Effector CD8-positive, alpha-beta T cell (primary cell): ENCODE measurements at places on chromosomes 13 and 19.

DNA sequence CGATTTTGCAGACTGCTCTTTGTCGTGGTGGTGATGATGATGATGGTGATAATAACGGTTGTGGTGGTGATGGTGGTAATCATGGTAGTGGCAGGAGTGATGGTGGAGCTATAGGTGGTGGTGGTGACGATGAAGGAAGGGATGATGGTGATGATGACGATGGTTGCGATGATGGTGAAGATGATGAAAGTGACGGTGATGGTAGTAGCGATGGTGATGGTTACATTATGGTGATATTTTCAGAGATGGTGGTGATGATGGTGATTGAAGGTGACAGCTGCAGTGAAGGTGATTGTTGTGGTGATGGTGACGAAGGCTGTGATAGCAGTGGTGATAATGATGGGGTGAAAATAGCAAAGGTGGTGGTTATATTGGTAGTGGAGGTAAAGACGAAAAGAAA, 2.1 kb upstream of the ADGRE3 start:
- DNase-seq = no peak

GRCh38 chr19:5676105-5676771, 4.1 kb downstream of the MICOS13 start:
- no peak for DNase-seq

- DNase-seq = no peak
Observed at GRCh38 chr19:30076101-30076551, 134.1 kb downstream of the URI1 start.

GRCh38 chr19:27796073-27796472, 1416.9 kb downstream of the UQCRFS1 start:
- no peak for DNase-seq

DNA sequence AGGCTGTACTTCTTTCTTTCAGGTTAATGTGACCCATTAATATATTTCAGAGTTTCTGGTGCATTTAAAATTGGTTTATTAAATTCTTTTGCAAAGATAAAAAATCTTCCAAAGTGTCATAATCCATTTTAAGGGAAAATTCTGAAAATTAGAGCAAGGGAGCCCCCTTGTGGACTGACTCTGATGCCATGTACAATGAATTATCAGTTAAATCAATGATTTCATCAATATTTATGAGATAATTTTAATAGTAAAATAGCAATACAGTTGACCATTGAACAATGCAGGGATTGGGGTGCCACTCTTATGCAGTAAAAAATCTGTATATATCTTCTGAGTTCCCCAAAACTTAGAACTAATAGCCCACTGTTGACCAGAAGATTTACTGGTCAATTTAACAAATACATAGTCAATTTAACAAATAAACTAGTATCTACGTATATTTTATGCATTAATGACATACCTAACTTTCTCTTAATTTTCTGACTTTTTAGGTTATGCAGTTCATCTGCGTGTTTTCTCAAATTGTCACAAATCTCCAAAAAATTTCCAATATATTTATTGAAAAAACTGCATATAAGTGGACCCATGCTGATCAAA, 479.1 kb upstream of the MIR17HG start:
- DNase-seq = no peak

- DNase-seq = no peak
Observed at GRCh38 chr13:26604784-26605545, 47.5 kb downstream of the WASF3 start.

- DNase-seq = no peak
Observed at GRCh38 chr19:12899891-12900518, 9.0 kb downstream of the GCDH start.

DNA sequence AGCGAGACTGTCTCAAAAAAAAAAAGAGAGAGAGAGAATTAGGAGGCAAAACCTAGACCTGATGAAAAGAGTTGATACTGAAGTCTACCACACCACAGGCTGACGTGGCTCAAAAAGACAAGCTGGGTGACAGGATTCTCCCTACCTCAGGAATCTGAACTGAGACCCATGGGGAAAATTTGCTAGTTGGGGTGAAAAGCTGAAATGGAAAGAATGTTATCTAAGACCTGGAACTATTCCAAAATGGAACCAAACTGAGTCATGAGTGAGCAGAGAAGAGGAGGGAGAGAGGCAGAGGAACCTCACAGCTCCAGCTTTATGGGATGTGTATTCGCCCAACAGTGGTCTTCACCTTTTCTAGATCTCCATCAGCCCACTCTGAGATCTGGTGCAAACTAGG, 11.7 kb downstream of the SMG9 start:
- no peak for DNase-seq

DNA sequence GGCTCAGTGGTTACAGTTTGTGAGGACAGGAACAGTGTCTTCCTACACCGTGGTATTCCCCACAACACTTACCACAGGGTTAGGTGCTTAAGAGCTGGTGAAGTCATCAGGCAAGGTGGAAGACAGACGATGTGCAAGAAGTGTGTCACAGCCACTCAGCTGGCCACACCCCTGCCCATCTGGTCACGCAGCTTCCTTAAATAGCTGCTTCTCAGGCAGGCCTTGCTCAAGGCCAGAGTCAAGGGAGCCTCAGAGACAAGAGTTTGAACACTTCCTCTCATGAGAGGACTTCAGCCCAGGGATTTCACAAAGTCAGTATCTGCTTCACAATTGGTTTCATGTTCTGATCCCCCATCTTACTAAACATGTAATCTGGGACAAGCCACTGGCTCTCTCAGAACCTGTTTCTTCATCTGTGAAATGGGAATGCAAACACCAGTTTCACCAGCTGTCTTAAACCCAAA, 80.3 kb upstream of the FRY start:
- no peak for DNase-seq

GRCh38 chr13:104015646-104016396, 949.6 kb upstream of the SLC10A2 start:
- no peak for DNase-seq

- no peak for DNase-seq
Observed at GRCh38 chr13:27293076-27293691, 22.6 kb downstream of the RASL11A start.

GRCh38 chr19:7596211-7596937, 711 bp downstream of the CAMSAP3 start:
- DNase-seq = no peak

GRCh38 chr19:45526143-45526542, 18.9 kb downstream of the VASP start:
- no peak for DNase-seq

DNA sequence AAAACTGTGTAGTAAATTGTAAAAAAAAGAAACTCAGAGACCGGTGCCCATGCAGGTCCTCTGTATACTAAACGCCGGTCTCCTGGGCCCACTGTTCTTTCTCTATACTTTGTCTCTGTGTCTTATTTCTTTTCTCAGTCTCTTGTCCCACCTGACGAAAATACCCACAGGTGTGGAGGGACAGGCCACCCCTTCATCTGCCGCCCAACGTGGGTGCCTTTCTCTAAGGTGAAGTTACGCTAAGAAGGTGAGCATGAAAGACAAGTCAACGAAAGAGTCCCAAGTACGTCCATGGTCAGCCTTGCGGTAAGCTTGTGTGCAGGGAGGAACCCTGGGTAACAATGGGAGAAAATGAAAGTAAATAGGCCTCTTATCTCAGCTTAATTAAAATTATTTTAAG, 48.0 kb upstream of the WASF3 start:
- no peak for DNase-seq

DNA sequence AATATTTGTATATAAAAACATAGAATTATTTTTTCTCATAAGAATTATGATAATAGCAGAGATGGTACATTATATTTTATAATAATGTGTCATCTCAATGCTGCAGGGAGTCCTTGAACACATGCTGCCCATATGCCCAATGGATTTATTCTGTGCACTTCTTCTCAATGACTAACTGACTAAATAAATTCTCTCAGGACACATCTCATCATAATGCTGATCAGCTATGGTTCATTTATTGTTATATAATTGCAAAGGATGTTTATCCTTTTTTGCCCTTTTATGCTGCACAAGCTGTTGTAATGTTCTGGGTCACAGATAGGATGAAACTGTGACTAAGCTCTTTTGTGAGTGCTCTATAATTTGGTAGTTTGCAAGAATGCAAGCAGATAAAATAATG, 1273.3 kb upstream of the ATXN8OS start:
- DNase-seq = no peak

DNA sequence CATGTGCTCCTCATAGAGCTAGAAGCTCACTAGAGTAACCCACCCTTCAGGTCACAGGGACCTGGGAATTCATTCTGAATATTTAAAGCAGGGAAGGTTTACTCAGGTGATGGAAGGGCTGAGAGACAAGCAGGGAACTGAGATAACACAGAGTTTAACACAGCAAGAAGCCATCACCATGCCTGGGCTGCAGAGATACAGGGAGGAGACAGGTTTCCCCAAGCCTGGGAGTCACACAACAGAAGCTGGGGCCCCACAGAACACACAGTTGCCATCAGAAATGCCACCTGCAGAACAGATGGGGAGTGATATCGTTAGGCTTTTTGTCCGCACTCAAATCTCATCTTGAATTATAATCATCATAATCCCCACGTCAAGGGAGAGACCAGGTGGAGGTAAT, 7.9 kb upstream of the CYSLTR2 start:
- no peak for DNase-seq

DNA sequence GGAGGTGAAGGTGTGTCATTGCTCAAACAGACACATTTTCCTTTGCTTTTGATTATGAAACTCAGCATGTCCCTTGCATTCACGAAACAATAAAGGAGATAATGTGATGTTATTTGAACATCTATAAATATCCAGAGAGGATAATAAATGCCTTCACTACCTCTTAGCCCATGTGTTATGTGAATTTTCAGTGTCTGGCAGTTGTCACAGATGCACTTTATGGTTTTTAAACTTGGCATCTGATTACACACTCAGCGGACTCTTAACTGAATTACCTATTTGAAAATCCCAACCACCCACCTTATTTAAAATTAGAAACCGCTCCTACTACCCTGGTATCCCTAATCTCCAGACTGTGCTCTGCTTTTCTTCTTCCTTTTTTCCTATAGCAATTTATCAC, 254.2 kb downstream of the COG6 start:
- DNase-seq = no peak

GRCh38 chr13:62357887-62358645, 942.4 kb upstream of the PCDH20 start:
- no peak for DNase-seq

- DNase-seq = no peak
Observed at GRCh38 chr19:49642492-49643035, 555 bp downstream of the SCAF1 start.

DNA sequence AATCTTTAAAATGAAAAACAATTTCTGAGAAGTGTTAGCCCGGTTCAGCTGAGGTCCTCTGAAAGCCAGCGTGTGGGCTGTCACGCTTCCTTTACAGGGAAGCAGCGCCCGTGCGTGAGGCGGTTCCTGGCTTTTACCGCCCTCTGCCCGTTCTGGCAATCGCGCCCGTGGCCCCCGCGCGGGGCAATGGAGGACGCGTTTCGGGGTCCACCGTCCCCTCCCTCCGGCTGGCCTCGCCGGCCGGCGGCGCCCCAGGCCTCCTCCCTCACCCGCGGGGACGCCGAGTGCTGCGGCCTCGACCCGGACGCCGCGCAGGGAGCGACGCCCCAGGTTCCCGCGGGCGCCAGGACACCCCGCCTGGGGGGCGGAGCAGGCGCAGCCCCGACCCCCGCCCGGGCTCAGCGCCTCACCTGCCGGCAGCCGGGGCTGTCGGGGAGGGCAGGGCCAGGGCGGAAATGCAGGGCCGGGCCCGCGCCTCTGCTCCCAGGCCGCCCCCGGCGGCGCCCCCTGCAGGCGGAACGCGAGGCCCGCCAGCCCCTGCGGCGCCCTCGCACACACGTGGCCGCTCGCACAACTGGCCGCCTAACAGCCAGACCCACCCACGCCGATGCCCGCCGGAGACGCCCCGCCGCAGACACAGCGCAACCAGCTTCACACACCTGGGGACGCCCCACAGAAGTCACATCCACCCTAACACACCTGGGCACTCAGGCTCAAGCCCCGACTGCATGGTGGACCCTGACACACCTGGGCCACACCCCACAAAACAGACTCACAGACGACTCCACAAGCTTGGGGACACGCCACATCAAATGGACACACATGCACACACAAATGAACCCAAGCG, at the start of gene GGACT:
Gene GGACT (minus strand): TSS at position 459 of the 847 bp plus-strand sequence. CDS start 56,198 bp downstream, outside the sequence.
- peak; percentile 67 for DNase-seq

GRCh38 chr19:46954993-46955812, 64.4 kb upstream of the NPAS1 start:
- no peak for DNase-seq

GRCh38 chr13:66489586-66489985, 740.5 kb downstream of the PCDH9 start:
- DNase-seq = no peak

GRCh38 chr13:101452519-101453485, at the start of gene ITGBL1:
TSS of gene ITGBL1 (plus strand) at chr13:101452675. CDS start at chr13:101452834, 159 bp downstream.
- no peak for DNase-seq

GRCh38 chr19:18776288-18776594, 14.9 kb downstream of the COMP start:
- no peak for DNase-seq
